Right atrium auricular region (tissue), 2 donors: ENCODE measurements at places on chromosomes 12 and 14. TPM values are rescaled to one million over a fixed set of nuclear protein-coding genes. Genes with fewer than 3 reads are reported as not detected.

The TAC3 gene
- total RNA-seq, result not detected

The TMEM52B gene
- 0.51 TPM for total RNA-seq

DNA sequence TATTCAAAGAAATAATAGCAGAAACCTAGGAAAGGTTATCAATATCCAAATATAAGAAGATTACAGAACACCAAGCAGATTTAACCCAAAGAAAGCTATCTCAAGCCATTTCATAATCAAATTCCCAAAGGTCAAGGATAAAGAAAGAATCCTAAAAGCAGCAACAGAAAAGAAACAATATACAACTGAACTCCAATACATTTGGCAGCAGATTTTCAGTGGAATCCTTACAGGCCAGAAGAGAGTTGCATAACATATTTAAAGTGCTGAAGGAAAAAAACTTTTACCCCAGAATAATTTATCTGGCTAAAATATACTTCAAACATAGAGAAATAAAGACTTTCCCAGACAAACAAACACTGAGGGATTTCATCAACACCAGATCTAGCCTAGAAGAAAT lies 54.3 kb downstream of the DENND5B start:
- H3K36me3 ChIP-seq, result no peaks in the 10 kb centered on the region
- no peak for DNase-seq
- H3K27me3 ChIP-seq, result no peaks in the 10 kb centered on the region
- H3K4me1 ChIP-seq, result no peaks in the 10 kb centered on the region

The PLCZ1 gene
- not detected for total RNA-seq

GRCh38 chr14:91929700-91930099 lies 17.8 kb downstream of the FBLN5 start:
- no peaks in the 10 kb centered on the region for H3K36me3 ChIP-seq
- H3K4me1 ChIP-seq, result no peaks in the 10 kb centered on the region
- no peak overlapping the region for H3K4me3 ChIP-seq
- no peak overlapping the region for H3K27ac ChIP-seq

- no peak for DNase-seq
- no peaks in the 10 kb centered on the region for H3K27me3 ChIP-seq
- no peaks in the 10 kb centered on the region for H3K4me1 ChIP-seq
- H3K4me3 ChIP-seq, result no peak within 1 kb of the TSS
- H3K36me3 ChIP-seq, result no peaks in the 10 kb centered on the region
- no peak within 1 kb of the TSS for H3K27ac ChIP-seq
These were observed at the start of gene CD27 for GRCh38 chr12:6444704-6445688. Gene CD27, plus strand, starts transcription at chr12:6444955. Its CDS starts 141 bp downstream, at chr12:6445096.
